Effector CD8-positive, alpha-beta T cell (primary cell): ENCODE measurements at places on chromosomes 11 and 22.

GRCh38 chr11:134282121-134283045 is 6.2 kb downstream of the GLB1L3 start:
- no peak for DNase-seq

DNA sequence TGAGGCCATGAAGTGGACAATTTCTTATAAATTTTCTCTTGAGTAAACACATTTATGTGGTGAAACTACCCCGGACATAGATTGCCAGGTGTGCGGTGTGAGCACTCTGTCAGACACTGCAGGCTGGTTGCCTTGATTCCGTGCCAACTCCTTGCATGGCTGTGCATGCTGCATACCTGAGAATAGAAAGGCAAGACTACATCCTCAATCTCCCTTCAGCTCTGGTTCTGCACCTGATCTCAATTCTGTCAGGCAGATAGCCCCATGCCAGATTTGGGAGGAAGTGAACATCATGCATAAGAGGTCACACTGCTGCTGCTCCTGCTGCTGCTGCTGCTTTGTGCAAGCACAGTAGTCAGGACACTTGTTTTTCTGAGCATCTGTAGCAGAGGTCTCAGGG is 42.5 kb upstream of the DEUP1 start:
- no peak for DNase-seq

DNA sequence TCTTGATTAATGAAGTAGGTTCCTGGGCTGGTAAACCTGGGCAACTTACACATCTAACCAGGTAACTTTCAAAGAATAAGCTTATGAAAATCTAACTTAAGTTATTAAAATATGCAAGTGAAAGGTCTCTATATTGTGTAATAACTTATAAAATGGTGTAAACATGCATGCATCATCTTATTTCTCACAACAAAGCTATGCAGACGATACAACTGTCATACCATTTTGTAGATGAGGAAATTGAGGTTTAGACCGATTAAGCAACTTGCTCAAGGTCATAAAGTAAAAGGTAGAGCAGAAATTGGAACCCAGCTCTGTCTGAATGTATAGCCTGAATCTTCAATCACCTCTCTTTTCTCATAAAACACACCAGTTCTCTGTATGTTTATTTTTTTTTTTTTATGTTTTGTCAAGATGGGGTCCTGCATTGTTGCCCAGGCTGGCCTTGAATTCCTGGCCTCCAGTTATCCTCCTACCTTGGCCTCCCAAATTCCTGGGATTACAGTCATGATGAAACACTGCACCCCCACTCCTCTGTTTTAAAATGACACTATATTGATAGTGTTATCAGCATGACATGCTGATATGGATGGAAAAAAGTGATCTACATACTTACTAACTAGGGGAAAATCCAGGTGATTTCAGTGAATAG is 109.6 kb downstream of the SGSM3 start:
- no peak for DNase-seq

GRCh38 chr22:45638834-45639746 is 32.5 kb upstream of the ATXN10 start:
- DNase-seq: no peak

DNA sequence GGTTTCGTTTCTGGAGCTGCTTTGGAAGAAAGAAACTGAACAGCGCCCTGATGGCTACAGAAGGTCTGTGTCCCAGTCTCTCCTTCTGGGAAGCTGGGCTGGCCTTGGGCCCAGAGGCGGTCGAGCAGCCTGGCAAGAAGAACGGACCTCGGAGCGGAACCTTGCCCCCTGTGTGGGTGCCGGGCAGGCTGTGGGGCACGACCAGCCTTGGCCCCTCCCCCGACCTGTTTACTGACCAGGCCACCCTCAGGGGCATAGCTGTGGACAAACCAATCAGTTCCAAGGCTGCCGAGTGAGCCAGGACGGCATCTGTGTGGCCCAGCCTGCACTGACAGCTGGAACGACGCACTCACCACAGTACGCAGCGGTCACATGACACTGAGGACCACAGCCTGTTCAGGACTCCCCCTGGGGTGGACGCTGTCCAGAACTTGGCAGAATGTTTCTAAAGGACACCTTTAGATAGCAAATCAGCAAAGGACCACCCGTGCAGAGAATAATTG is 7.2 kb downstream of the PIM3 start:
- DNase-seq: no peak

DNA sequence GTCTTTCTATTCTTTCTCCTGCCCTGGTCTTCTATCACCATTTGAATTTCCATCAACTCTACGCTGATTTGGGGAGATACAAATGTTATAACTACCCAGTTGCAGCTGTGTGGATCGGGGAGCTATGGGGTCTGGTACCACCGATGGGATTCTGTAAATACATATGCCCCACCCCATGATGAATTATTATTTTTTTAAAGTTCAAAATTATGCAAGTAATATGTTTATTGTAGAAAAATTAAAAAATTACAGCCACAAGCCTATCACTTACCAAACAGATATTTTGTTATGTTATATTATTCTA is 52.4 kb upstream of the CLMP start:
- DNase-seq: no peak

- no peak for DNase-seq
Observed at GRCh38 chr22:17920145-17920605, 104.2 kb downstream of the MICAL3 start.

- no peak for DNase-seq
Observed at GRCh38 chr11:77654770-77655434, 17.3 kb upstream of the CLNS1A start.

GRCh38 chr11:130441719-130442118 is 6.7 kb upstream of the ADAMTS15 start:
- DNase-seq: no peak

- no peak for DNase-seq
Observed at GRCh38 chr22:27971926-27972325, 52.9 kb upstream of the PITPNB start.

DNA sequence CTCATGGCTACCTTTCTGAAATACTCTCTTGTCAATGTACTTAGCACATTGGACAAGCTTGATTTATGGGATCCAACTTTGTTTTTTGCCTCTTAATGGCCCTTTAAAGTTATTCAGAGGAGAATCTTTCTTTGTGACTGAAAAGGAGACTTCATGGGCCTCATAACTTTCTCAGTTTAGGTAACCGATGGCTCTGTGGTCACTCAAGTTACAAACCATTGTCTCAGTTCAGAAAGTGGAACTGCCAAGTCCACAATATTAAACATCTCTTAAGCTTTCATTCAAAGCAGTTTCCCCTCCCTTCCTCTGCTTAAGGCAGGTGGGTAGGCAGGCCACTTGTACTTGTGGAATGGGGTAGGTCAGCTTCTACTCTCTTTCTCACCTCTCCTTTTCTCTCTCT is 12.3 kb upstream of the ARL14EP start:
- DNase-seq: no peak

GRCh38 chr22:27717094-27717493 is 84.5 kb downstream of the MN1 start:
- no peak for DNase-seq

DNA sequence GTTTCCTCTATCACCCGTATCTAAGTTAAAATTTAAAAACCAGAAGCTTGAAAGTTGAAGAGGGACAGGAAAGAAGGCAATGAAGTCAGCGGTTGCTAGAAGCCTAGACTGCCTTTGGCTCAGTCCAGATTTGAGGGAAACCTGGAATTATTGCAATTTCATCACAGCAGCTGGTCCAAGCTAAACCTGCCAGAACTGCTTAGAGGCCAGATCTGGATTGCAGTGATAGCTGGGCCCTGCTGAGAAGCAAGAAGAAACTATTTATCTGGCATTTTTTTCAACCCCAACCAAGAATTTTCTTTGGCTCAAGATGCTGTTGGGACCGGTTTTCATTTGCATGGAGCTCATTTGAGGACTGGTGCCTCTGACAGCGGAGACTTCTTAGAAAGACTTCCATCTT is 121.5 kb upstream of the TEAD1 start:
- no peak for DNase-seq

- no peak for DNase-seq
Observed at GRCh38 chr11:128766591-128767081, 72.8 kb downstream of the FLI1 start.

- no peak for DNase-seq
Observed at GRCh38 chr22:23896166-23896522, 2.0 kb downstream of the MIF start.

GRCh38 chr11:11982975-11983374 is 25.5 kb downstream of the DKK3 start:
- DNase-seq: no peak

DNA sequence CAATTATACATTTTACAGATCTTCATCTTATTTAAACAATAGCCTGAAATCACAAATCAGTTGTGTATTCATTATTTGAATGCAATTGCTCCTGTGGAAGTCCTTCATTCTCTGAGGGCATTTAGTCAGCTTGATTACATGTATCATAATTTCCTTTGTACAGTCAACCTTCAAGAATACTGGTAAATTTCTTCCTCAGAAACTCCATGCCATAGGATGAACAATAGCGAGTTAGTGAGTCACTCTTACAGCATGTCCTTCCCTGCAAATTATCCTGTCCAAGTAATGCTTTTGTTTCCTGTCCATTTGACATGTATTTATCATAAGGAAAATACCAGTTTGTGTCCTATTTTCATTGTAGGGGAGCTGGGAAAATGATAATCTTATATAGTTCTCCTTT is 3.8 kb downstream of the OR10S1 start:
- no peak for DNase-seq

- no peak for DNase-seq
Observed at GRCh38 chr11:428295-428694, 13.5 kb upstream of the SIGIRR start.

DNA sequence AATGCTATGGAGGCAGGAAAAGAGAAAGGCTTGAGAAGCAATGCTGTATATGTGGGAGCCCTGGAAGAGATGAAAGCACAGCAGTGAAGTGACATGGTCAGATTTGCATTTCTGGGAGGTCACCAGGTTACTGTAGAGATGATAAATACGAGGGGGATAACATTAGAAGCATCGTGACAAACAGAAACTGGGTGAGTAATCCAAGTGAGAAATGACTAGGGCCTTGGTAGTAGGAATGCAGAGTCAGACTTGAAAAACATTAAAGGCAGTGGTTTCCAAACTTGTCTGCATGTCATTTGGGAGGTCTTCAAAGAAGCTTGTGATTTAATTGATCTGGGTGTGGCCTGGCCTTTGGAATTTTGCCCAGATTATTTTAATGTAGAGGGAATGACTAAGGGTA is 43.9 kb downstream of the CCDC34 start:
- no peak for DNase-seq

GRCh38 chr11:14015711-14016110 is 53.2 kb downstream of the SPON1 start:
- DNase-seq: no peak

DNA sequence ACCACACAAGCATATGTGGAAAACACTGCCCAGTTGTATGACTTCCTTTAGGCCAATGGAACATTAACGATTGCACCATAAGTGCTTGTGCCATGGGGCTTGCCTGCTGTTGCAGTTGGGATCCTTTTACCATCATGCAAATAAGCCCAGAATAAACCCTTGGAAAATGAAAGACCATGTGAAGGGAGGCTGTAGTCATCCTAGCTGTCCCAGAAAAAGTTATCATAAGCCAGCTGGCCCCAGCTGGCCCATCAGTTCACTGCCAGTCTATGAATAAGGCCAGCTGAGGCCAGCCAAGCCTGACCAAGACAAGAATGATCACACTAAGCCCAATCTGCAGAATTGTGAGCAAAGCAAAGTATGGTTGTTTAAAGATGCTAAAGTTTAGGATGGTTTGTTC is 253.9 kb upstream of the ARHGAP20 start:
- DNase-seq: no peak

GRCh38 chr11:31822175-31822926 is 11.2 kb upstream of the PAX6 start:
- no peak for DNase-seq

DNA sequence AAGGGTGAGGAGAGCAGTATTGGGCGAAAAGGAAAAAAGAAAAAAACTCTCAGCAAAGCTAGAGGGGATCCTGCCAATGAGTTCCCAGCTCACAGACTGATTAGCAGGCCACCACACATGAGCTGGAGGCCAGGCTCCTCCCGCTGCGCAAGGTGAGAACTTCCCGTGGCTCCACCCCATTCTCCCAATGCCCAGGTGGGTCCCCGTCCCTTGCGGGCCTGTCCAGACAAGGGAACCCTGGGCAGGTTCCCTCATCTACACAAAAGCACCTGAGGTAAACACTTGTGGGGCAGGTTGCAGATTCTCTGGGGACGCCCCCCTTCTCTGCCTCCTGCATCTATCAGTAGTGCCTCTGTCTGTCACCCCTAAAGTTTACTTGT is 46.5 kb downstream of the CDPF1 start:
- no peak for DNase-seq

GRCh38 chr11:72764503-72764902 is 12.3 kb upstream of the ARAP1 start:
- DNase-seq: no peak

DNA sequence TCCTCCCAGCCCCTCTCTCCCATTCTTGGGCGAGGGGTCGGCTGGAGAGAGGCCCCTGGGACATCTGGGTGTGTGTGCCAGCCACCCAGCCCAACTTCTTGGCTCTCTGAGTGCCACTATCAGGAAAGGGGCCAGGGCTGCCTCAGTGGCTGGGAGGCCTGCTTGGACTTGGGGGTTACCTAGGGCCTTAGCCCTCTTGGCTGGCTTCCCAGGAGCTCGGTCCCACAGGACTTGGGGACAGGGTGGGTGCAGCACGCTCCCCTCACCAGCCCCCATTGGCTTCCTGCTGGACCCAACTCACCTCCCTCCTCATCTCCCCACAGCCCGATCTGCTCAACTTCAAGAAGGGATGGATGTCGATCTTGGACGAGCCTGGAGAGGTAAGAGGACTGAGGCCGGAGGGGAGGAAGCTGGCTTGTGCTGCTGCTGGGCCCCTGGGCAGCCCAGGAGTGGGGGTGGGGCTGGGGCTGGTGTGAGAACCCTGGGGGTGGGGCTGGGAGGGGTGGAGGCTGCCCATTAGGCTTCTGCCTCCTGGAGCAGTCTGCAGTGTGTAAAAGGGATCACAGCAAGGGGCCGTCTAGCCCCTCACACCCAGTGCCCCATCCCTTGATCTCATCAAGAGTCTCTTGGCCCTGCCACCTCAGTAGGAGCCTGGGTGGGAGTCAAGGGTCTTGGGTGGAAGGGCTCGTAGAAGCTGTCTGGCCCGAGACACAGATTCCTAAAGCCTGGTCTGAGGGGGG is 54.8 kb downstream of the TRIOBP start:
- no peak for DNase-seq

GRCh38 chr11:9720290-9720630 is 56.4 kb downstream of the SWAP70 start:
- no peak for DNase-seq

DNA sequence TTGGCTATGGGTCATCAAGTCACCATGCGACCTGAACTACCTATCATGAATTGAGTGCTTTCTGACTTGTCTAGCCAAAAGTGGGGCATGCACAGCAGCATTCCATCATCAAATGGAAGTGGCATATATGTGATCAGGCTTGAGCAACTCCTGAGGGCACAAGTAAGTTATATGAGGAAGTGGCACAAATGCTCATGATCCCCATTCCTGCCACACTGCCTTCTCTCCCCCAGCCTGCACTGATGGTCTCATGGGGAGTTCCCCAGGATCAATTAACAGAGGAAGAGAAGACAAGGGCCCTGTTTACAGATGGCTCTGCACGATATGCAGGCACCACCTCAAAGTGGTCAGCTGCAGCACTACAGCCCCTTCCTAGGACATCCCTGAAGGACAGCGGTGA is 21.8 kb downstream of the MS4A4E start:
- DNase-seq: no peak
